GM23338 (cell line): ENCODE measurements at places on chromosomes 4 and X. TPM values are rescaled to one million over a fixed set of nuclear protein-coding genes. Genes with fewer than 3 reads are reported as not detected.
A peak's percentile ranks its signal among the peaks of the same experiment; 100 is the strongest.

ZMAT1 gene
- 1.8 and 2.2 TPM in 2 replicates for polyA plus RNA-seq

MAGEB17 gene
- 0.42 and 0.56 TPM in 2 replicates for polyA plus RNA-seq

STBD1 gene
- polyA plus RNA-seq = 1.5 and 2.0 TPM in 2 replicates

ZFP42 gene
- polyA plus RNA-seq = 70.0 and 70.9 TPM in 2 replicates

DNA sequence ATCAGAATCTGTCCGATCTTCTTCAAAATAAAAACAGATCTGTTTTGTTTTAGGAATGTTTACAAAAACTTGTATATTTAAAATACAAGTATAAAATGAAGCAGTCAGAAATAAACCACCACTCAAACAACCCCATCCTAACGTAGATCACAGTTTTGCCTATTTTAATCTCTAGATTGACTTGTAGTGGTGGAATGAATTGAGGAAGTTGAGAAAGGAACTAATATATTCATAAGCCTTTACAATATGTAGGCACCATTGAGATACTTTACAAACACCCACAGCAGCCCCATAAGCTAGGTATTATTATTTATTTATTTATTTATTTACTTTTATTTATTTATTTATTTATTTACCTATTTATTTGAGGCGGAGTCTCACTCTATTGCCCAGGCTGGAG is 52.3 kb upstream of the KLF3 start:
- no peak overlapping the region for H3K27ac ChIP-seq
- peaks cover 21% of the 10 kb centered on the region for H3K4me1 ChIP-seq
- H3K27me3 ChIP-seq = no peaks in the 10 kb centered on the region
- DNase-seq = no peak
- no peaks in the 10 kb centered on the region for H3K36me3 ChIP-seq
- no peak overlapping the region for H3K4me3 ChIP-seq

DNA sequence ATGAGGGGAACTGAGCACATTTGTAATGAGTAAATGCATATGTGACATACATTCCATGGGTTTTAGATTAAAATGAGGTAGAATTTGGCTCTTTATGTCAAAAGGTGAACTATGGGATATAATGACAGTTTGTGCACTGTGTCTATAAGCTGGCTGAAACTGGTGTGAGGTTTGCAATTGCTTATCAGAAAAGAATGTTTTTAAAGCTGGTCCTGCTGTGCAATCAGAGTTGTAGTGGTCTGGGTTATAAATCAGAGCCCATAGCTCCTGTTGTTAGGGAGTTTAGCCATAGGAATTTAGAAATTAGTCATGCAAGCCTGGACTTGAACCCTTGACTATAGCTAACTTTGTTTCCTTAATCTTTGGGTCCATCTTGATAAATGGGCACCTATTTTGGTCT is 23.1 kb upstream of the GATB start:
- H3K27ac ChIP-seq = no peak overlapping the region
- DNase-seq = no peak
- peaks cover 13% of the 10 kb centered on the region; the same call in 1 of the 2 replicates for H3K27me3 ChIP-seq
- H3K36me3 ChIP-seq = no peaks in the 10 kb centered on the region

GRCh38 chrX:16138108-16138427 is 14.7 kb downstream of the GRPR start:
- peak; percentile 28 for DNase-seq
- H3K27me3 ChIP-seq = no peaks in the 10 kb centered on the region
- H3K36me3 ChIP-seq = no peaks in the 10 kb centered on the region
- no peak overlapping the region for H3K27ac ChIP-seq
- H3K4me1 ChIP-seq = 0 out of 2 replicates have a peak, but pooled peaks cover 4% of the 10 kb centered on the region

DNA sequence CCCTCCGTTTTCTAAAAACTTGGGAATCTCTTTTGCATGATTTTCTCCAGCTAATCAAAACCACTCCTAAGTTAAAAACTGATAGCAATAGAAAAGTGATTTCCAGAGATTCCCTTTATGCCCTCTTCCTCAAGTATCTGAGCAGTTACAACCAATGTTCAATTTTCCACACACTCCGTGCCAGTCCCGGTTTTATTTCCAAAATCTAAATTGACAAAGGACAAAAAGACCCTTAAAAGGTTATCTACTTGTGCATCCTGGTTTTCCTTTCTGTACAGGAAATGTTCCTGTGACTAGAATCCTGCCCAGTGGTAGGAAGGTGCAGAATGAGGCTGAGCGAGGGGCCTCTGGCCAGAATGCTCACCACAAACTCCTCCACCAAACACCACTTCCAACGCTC is 1.3 kb downstream of the SFRP2 start:
- peaks cover 35% of the 10 kb centered on the region for H3K4me1 ChIP-seq
- H3K4me3 ChIP-seq = peak overlapping the region; percentile 89
- H3K36me3 ChIP-seq = peaks cover 30% of the 10 kb centered on the region; the same call in 1 of the 2 replicates
- peaks cover 8% of the 10 kb centered on the region for H3K27me3 ChIP-seq
- no peak for DNase-seq

DNA sequence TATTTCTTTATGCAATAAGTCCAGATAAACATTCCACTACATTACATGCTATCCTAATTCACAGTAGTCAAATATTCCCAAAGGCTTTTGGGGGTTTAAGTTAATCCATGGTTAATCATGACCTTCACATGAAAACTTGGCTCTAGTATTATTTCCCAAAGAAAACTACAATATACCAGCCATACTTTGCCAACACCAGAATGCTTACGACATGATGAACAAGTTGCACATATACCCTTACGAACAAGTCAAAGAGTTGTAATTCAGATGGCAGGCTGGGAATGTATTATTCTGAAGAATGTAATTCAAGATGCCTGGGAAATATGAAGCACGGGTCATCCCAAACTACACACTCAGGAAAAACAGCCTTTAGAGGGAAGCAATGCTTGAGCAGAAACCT is 499.6 kb downstream of the PPARGC1A start:
- H3K4me3 ChIP-seq = no peak overlapping the region
- H3K27ac ChIP-seq = no peak overlapping the region
- H3K4me1 ChIP-seq = no peaks in the 10 kb centered on the region
- no peaks in the 10 kb centered on the region for H3K27me3 ChIP-seq
- no peak for DNase-seq
- no peaks in the 10 kb centered on the region for H3K36me3 ChIP-seq

DNA sequence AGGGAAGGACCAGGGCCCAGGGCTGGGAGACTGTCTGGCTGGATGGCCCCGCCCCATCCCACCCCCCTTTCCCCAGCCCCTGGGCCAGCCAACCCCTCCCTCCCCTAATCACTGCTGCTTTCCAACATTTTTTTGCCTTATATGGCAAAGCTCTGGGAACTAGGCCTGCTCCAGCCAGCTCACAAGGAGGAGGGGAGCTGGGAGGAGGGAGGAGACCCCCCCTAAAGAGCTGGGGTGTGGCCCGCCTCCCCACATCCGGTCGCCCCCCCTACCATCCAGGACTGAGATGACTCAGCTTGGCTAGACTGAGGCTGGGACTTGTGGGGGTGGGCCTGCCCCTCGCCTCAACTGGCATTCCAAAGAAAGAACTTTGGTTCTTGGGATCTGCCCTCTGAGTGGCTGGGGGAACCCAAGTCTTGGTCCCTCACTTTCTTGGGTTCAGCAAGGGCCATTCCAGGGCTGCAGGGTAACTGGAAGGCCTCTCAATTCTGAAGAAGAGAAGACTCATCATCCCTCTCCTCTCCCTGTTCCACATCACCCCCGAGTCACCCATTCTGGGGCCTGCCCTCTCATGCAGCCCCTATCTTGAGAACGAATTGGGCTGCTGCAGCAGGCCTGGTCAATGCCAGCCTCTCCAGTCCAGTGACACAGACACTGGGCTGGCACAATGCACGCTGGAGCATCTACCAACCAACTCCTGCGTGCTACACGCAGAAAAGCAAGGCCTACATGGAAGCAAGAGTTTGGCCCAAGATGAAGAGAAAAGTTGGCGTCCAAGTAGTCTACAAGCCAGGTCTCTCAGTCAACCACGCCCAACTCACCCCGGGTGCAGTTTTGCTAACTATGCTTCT is 4.8 kb downstream of the FLNA start:
- H3K27me3 ChIP-seq = no peaks in the 10 kb centered on the region
- DNase-seq = peak; percentile 82

GRCh38 chr4:114417214-114417613 is 181.4 kb upstream of the UGT8 start:
- no peak overlapping the region for H3K27ac ChIP-seq
- no peak overlapping the region for H3K4me3 ChIP-seq
- H3K36me3 ChIP-seq = 0 out of 2 replicates have a peak, but pooled peaks cover 6% of the 10 kb centered on the region
- H3K4me1 ChIP-seq = peaks cover 5% of the 10 kb centered on the region

GRCh38 chrX:151860827-151861226 is 51.9 kb upstream of the MAGEA4 start:
- no peaks in the 10 kb centered on the region for H3K4me1 ChIP-seq
- no peaks in the 10 kb centered on the region for H3K27me3 ChIP-seq
- H3K4me3 ChIP-seq = no peak overlapping the region
- H3K27ac ChIP-seq = no peak overlapping the region
- DNase-seq = no peak

DNA sequence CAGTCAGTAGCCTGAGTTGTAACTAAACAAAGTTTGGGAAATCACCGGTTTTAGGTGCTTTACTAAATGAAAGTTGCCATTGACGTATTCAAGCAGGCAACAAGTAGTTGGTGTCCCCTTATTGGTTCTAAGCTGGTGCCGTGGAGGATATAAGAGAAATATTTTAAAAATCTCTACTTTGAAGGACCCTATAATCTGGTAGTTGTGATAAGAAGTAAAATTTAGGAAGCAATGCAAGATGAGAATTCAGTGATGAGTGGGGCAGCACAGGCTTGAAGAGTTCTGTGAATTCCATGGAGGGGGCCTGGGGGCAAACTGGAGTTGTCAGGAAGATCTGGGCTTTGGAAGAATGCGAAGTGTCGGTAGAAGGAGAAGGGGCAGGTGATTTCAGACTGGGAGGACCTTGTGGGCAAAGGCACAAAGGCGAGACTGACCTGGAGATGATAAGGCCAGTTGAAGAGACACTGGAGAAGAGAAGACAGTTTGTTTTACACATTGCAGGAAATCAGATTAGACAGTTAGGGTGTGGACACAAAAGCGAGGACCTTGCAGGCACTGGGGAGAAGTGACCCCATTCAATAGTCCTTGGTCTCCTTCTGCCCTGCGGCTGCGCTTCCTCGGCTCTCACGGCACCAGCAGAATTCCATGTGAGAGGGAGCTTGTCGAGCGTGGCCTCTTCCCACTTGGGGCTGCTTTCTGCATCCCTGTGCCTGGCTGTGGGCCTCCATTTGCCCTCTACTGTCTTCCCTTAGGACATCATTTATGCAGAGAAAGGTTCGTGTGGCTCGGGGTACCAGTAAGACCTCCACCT is 1.3 kb downstream of the RHOH start:
- 0 out of 2 replicates have a peak overlapping the region, but pooled peaks have one; percentile 7 for H3K4me3 ChIP-seq
- peaks cover 45% of the 10 kb centered on the region for H3K4me1 ChIP-seq
- no peaks in the 10 kb centered on the region for H3K27me3 ChIP-seq
- DNase-seq = no peak

DNA sequence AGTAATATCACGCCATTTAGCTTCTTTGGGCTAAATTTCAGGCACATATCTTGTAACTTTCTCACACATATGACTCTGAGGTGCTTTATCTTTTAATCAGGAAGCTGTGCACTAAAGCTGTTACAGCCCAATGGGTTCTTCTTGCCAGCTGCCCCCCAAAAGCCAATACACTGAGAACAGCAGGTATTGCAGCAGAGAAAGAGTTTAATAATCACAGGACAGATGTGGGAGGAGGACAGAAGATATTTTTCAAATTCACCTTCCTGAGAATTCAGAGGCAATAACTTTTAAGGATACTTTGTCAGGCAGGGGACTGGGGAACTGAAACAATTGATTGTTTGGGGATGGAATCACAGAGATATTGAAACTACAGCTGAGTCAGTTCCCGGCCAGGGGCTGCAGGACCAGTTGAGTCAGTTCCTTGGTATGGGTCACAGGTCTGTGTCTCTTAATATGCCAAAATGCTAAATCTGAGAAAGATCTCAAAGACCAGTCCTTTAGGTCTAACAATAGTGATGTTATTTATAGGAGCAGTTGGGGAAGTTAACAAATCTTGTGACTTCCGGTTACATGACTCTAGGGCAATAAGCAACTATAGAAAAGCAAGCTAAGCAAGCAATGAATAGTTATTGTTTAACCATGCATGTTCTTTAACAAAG is 28.1 kb downstream of the DDIT4L start:
- H3K4me3 ChIP-seq = no peak overlapping the region
- no peak overlapping the region for H3K27ac ChIP-seq
- no peaks in the 10 kb centered on the region for H3K36me3 ChIP-seq
- peaks cover 10% of the 10 kb centered on the region for H3K4me1 ChIP-seq
- no peak for DNase-seq

DNA sequence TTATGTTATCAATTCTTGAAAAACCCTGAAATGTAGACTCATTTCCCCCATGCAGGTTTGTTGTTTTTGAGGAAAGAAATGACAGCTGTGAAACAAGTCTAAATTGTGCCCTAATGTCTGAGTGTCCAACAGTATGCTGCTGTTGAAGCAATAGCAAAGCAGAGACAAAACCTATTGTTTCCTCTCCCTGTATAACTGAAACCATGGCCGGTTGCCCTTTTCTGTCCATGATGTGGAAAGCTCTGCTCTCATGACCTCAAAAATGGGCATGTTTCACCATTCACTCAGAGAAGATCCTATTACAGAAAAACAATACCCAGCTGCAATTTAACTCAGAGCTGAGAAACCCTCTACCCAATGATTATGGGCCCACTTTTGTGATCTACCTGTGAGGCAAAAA is 312.6 kb upstream of the FTHL17 start:
- no peak for DNase-seq
- H3K36me3 ChIP-seq = no peaks in the 10 kb centered on the region
- no peak overlapping the region for H3K27ac ChIP-seq
- no peaks in the 10 kb centered on the region for H3K4me1 ChIP-seq
- no peaks in the 10 kb centered on the region for H3K27me3 ChIP-seq

DNA sequence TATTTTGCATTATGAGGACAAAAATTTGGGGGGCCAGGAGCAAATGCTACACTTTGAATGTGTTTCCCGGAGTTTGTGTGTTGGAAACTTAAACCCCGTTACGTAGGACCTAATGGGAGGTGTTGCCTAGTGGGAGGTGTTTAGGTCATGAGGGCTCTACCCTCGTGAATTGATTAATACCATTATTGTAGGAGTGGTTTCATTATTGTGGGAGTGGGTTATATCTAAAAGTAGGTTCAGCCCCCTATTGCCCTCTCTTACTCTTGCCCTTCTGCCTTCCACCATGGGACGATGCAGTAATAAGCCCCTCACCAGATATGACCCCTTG is 15.5 kb downstream of the UBA6 start:
- no peaks in the 10 kb centered on the region for H3K36me3 ChIP-seq
- no peak overlapping the region for H3K4me3 ChIP-seq
- no peak for DNase-seq

DNA sequence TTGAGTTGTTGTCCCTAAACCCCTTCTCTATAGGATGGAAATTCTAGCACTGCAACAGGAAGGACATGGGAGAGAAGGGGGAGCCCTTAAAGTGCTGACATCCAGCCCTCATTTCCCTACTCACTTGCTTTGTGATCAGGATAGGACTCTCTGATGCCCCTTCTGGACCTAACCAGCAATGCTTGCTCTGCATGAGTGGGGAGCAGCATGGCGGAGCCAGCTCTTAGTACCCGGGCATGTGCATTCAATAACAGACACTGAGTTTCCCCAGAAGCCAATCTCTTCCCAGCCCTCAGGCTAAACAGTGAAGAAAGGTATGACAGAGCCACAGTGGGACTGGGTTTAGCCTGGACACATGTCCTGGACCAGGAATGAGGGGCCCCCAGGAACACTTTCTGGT is 14.0 kb downstream of the SOD3 start:
- H3K4me1 ChIP-seq = peaks cover 8% of the 10 kb centered on the region; the same call in 1 of the 2 replicates
- DNase-seq = peak; percentile 74
- no peak overlapping the region for H3K27ac ChIP-seq
